ENCODE measurements at places on chromosomes 13 and 19.
A peak's percentile ranks its signal among the peaks of the same experiment; 100 is the strongest.

- H3K36me3 ChIP-seq, result no peaks in the 10 kb centered on the region
- H3K4me1 ChIP-seq, result peaks cover 7% of the 10 kb centered on the region
- H3K4me3 ChIP-seq, result no peak overlapping the region
- H3K27me3 ChIP-seq, result no peaks in the 10 kb centered on the region
Observed at GRCh38 chr13:40992678-40993518, 26.2 kb downstream of the ELF1 start.

DNA sequence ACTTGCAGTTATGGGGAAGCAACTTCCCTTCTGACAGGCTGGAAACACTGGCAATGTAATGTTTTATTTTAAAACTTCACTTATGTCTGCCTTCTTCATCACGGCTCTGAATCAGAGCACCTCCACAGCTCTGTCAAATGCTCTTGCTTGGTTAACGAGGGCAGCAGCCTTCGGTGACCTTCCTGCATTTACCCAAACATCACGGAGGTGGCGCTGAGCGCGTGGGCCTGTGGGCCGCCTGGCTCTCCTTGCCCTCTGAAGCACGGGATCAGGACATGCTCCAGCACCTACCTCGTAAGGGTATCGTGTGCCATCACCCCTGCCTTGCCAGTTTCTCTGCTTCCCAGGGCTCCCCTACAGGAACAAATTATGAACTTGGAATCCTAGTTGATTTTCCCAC lies 310.0 kb downstream of the TEX29 start:
- peaks cover 4% of the 10 kb centered on the region for H3K27me3 ChIP-seq
- DNase-seq, result peak; percentile 47
- peaks cover 5% of the 10 kb centered on the region for H3K4me1 ChIP-seq
- no peak overlapping the region for H3K27ac ChIP-seq
- H3K4me3 ChIP-seq, result no peak overlapping the region
- no peaks in the 10 kb centered on the region for H3K36me3 ChIP-seq

- no peak overlapping the region for H3K4me3 ChIP-seq
- H3K27me3 ChIP-seq, result peaks cover 63% of the 10 kb centered on the region
- H3K36me3 ChIP-seq, result no peaks in the 10 kb centered on the region
- DNase-seq, result peak; percentile 32
Observed at GRCh38 chr19:29590278-29590677, 15.8 kb upstream of the POP4 start.

DNA sequence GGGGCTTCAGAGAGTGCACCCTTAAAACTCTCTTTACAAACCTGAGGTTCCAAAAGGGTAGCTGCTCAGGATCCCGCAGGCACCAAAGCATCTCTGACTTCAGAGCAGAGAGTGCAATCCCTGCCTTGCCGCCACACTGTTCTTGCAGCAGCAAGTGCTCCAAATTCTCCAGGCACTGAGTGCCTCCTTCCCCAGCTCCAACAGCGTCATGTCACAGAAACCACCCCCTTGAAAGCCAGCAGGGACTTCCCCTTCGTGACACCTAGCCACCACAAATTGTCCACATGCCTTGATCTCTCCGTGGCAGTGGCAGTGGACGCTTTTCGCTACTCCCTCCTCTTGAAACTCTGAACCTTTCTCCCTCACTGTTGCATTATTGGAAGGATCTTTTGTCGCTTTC lies 39.9 kb downstream of the MBNL2 start:
- no peaks in the 10 kb centered on the region for H3K27me3 ChIP-seq
- H3K36me3 ChIP-seq, result no peaks in the 10 kb centered on the region
- no peak for DNase-seq
- peaks cover 10% of the 10 kb centered on the region for H3K4me1 ChIP-seq
- H3K4me3 ChIP-seq, result no peak overlapping the region

- H3K27ac ChIP-seq, result no peak overlapping the region
- H3K36me3 ChIP-seq, result no peaks in the 10 kb centered on the region
- no peaks in the 10 kb centered on the region for H3K27me3 ChIP-seq
- DNase-seq, result peak; percentile 75
- no peaks in the 10 kb centered on the region for H3K4me1 ChIP-seq
Observed at GRCh38 chr19:43651758-43652545, 12.3 kb upstream of the CADM4 start.

DNA sequence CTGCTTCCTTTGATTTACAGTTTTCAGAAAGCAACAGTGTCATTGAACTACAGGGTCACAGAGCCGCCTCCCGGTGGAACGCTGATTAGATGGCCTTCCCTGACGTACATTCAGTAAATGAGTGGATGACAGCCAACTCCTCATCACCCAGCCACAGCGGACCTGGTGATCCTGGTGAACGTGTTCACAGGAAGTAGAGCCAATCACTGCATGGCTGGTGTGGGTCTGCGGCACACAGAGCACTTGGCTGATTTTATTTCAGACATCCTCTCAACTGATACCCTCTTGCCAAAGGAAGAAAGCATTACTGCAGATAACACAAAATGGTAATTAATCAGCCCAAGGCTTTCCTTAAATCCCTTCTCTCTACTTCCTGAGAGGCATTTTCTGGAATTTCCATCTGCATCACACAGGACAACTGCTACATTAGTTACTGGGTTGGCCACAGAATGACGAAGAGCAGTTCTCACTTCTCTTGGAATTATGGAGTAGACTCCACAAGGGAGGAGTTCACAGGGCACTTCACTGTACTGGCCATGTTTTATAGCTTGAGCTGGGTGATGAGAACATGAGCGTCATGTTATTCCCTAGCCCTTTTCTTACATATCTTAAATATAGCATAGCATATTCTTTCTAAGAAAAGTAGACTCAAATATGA lies 84.0 kb upstream of the SLC7A1 start:
- no peaks in the 10 kb centered on the region for H3K4me1 ChIP-seq
- DNase-seq, result no peak
- no peaks in the 10 kb centered on the region for H3K27me3 ChIP-seq
- no peaks in the 10 kb centered on the region for H3K36me3 ChIP-seq

GRCh38 chr19:5319516-5319915 lies 21.1 kb downstream of the PTPRS start:
- no peaks in the 10 kb centered on the region for H3K36me3 ChIP-seq
- no peaks in the 10 kb centered on the region for H3K27me3 ChIP-seq
- H3K4me3 ChIP-seq, result no peak overlapping the region
- H3K4me1 ChIP-seq, result no peaks in the 10 kb centered on the region
- DNase-seq, result no peak

- H3K27ac ChIP-seq, result no peak overlapping the region
- no peaks in the 10 kb centered on the region for H3K27me3 ChIP-seq
- H3K4me3 ChIP-seq, result no peak overlapping the region
- H3K4me1 ChIP-seq, result no peaks in the 10 kb centered on the region
Observed at GRCh38 chr13:66459143-66459542, 771.0 kb downstream of the PCDH9 start.

GRCh38 chr19:13214036-13214730 lies 64.0 kb downstream of the IER2 start:
- H3K4me3 ChIP-seq, result no peak overlapping the region
- no peaks in the 10 kb centered on the region for H3K36me3 ChIP-seq
- no peak for DNase-seq
- no peak overlapping the region for H3K27ac ChIP-seq
- no peaks in the 10 kb centered on the region for H3K27me3 ChIP-seq

DNA sequence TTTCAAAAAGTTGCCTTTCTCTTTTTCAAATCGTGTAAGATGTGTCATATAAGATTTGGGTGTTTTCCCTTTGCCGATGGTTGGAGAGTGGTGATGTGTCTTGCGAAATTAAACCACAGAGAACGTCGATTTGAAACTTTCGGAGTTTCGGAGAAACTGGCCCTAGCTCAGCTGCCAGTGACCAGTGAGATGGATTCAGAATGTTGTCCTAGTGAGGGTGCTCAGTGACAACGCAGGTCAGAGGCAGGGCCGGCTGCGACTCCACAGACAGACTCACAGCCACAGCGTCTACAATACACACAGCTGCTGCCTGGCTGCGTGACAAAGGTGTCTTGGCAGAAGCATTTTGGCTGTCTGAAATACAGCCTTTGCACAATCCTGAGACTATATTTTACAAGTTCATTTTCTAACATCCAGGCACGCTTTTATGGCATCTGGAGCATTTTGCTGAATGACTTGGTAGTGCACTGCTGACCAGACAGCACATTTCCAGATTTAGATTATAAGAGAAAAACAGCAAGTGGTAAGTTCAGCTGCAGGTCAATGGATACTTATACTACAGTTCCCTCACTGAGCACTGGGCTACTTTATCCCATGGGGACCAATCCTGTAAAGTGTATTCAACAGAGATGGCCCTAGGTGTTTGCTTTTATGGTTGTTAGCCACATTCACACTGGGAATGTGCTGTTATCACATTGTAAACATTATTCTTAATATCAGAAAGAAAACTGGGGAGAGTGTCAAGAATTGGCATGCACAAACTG lies 207.5 kb downstream of the KCNRG start:
- no peak overlapping the region for H3K4me3 ChIP-seq
- H3K27ac ChIP-seq, result no peak overlapping the region
- no peaks in the 10 kb centered on the region for H3K4me1 ChIP-seq
- no peak for DNase-seq

GRCh38 chr13:101473458-101473857 lies 21.0 kb downstream of the ITGBL1 start:
- H3K4me1 ChIP-seq, result peaks cover 7% of the 10 kb centered on the region
- H3K4me3 ChIP-seq, result no peak overlapping the region
- H3K27me3 ChIP-seq, result no peaks in the 10 kb centered on the region
- no peaks in the 10 kb centered on the region for H3K36me3 ChIP-seq
- DNase-seq, result no peak
- no peak overlapping the region for H3K27ac ChIP-seq

- H3K36me3 ChIP-seq, result no peaks in the 10 kb centered on the region
- DNase-seq, result no peak
- H3K4me1 ChIP-seq, result no peaks in the 10 kb centered on the region
Observed at GRCh38 chr13:22178878-22179277, 508.0 kb downstream of the FGF9 start.

- H3K4me3 ChIP-seq, result no peak overlapping the region
- no peaks in the 10 kb centered on the region for H3K27me3 ChIP-seq
- no peaks in the 10 kb centered on the region for H3K36me3 ChIP-seq
- H3K4me1 ChIP-seq, result no peaks in the 10 kb centered on the region
- peak; percentile 10 for DNase-seq
- H3K27ac ChIP-seq, result no peak overlapping the region
Observed at GRCh38 chr13:69291292-69291906, 816.2 kb upstream of the ATXN8OS start.

- no peaks in the 10 kb centered on the region for H3K36me3 ChIP-seq
- no peak overlapping the region for H3K4me3 ChIP-seq
- DNase-seq, result no peak
- H3K27me3 ChIP-seq, result no peaks in the 10 kb centered on the region
Observed at GRCh38 chr13:46478651-46479050, 74.3 kb upstream of the LRCH1 start.

GRCh38 chr13:110018009-110018408 lies 231.6 kb upstream of the IRS2 start:
- DNase-seq, result no peak
- H3K36me3 ChIP-seq, result no peaks in the 10 kb centered on the region
- H3K27ac ChIP-seq, result no peak overlapping the region
- no peak overlapping the region for H3K4me3 ChIP-seq
- H3K27me3 ChIP-seq, result no peaks in the 10 kb centered on the region
- no peaks in the 10 kb centered on the region for H3K4me1 ChIP-seq

DNA sequence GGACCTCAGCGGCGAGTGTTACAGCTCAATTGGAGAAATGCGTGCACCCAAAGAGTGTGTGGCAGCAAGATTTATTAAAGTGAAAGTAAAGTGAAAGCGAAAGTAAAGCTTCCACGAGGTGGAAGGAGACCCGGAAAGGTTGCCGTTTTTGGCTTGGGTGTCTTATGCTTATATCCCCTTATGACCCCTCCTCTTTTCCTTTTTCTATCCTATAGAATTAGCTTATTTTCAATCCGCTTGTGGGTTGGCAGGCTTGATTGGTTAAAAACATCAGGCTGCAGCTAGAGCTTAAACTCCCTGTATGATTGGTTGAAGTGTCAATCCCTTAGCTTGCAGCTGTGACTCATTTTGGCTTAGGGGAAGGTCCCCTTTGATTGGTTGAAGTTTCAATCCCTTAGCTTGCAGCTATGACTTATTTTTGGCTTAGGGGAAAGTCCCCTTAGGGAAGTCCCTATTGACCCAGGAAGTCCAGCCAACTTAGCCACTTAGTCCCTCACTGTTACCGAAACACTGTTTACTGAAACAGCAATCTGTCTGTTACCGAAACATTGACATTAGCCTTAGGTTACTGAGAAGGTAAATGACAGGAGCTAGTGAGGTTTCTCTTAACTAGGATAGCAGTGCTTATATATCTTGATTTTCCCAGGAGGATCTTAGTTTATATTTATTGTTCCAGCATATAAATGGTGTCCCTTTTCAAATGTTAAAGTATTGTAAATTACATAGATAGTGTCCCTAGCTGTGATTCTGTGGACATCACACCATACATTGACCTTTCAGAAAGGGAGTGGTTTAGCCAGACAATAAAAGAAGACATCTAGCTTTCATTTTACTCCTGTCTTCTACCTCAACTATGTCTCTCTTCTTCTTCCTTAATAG lies 575.8 kb downstream of the DACH1 start:
- H3K27me3 ChIP-seq, result no peaks in the 10 kb centered on the region
- peaks cover 11% of the 10 kb centered on the region for H3K4me1 ChIP-seq
- no peak for DNase-seq

DNA sequence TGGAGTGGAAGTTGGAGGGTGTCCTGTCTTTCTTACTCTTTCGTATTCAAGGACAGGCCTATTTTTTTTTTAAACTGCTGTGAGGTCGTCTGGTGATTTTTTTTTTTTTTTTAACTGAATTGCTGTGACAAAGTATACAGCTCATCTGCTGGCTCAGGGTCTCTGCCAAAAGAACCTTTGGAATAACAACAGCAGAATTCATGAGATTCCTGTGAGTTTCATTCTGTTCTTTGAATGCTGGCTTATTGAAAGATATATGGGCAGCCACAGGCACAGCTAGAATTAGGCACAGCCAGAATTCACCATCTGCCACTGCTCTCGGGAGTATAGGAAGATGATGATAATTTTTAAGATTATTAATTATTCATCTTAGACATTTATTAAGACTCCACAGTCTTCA lies 21.4 kb upstream of the FRY start:
- H3K4me1 ChIP-seq, result peaks cover 8% of the 10 kb centered on the region
- H3K27ac ChIP-seq, result no peak overlapping the region
- H3K36me3 ChIP-seq, result no peaks in the 10 kb centered on the region
- H3K4me3 ChIP-seq, result no peak overlapping the region

GRCh38 chr19:14181906-14182305 lies 24.1 kb downstream of the ADGRL1 start:
- H3K27me3 ChIP-seq, result no peaks in the 10 kb centered on the region
- no peaks in the 10 kb centered on the region for H3K36me3 ChIP-seq
- H3K27ac ChIP-seq, result no peak overlapping the region
- no peak overlapping the region for H3K4me3 ChIP-seq
- no peaks in the 10 kb centered on the region for H3K4me1 ChIP-seq

DNA sequence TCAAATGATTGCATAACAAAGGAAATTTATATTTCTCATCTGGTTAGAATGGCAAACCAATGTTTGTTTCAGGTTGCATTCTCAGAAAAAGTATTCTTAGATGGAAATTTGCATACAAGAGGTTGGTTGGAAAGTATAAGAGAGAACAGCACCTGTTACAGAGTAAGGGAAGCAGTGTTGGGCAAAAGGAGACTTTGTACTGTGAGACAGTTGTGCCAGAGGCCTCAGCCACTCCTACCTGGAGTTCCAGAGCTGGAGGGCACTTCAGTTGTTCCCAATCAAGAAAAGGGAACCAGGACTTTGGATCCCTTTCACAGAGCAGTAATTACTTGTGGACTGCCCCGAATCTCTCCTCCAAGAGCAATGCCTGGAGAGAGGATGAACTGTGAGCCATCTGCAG lies 81.8 kb downstream of the SPRY2 start:
- no peaks in the 10 kb centered on the region for H3K36me3 ChIP-seq
- no peaks in the 10 kb centered on the region for H3K4me1 ChIP-seq
- no peaks in the 10 kb centered on the region for H3K27me3 ChIP-seq
- no peak overlapping the region for H3K27ac ChIP-seq
